Nephron progenitor cell (in vitro differentiated cells): ENCODE measurements at places on chromosomes 3 and 15.

DNA sequence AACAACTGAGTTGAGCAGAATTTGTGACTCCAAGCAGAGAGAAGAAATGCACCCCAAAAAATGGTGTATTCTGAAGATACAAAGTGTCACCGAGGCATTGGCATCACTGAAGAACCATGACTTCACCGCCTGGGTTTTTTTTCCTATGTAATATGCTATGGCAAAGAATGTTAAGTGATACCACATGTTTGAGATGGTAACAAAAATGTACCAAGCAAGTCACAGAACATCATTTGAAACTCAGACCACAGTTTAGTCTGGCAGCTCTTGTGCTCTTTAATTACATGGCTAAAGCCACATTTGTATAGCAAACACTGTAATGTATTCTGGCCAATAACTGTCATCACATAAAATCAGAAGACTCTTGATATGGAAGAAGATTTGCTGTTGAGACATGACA is 323.5 kb downstream of the ULK4 start:
- DNase-seq, result no peak

- peak; percentile 96 for DNase-seq
Measured at GRCh38 chr15:39580117-39580484, 778 bp upstream of the THBS1 start.

- no peak for DNase-seq
Measured at GRCh38 chr3:29973763-29974162, 632.6 kb upstream of the TGFBR2 start.

DNA sequence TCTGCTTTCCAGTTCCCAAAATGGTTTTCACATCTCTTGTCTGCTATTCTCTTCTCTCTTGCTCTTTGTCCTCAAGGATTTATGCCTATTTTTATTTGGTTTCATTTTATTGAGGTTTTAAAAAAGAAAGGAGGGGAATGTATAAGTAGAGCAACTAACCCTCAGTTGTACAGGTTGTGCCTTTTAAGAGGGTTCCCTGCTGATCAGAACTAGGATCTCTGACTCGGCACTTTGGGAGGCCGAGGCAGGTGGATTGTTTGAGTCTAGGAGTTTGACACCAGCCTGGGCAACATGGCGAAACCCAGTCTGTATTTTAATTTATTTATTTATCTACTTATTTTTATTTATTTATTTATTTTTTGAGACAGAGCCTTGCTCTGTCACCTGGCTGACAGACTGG is 123.6 kb downstream of the ZNF609 start:
- DNase-seq, result no peak

- DNase-seq, result no peak
Measured at GRCh38 chr15:50065279-50065678, 53.8 kb downstream of the ATP8B4 start.
